ENCODE measurements at places on chromosomes 12 and 14.
A peak's percentile ranks its signal among the peaks of the same experiment; 100 is the strongest.

GRCh38 chr12:75712223-75712622 is 200.8 kb upstream of the KRR1 start:
- peak; percentile 88 for DNase-seq

DNA sequence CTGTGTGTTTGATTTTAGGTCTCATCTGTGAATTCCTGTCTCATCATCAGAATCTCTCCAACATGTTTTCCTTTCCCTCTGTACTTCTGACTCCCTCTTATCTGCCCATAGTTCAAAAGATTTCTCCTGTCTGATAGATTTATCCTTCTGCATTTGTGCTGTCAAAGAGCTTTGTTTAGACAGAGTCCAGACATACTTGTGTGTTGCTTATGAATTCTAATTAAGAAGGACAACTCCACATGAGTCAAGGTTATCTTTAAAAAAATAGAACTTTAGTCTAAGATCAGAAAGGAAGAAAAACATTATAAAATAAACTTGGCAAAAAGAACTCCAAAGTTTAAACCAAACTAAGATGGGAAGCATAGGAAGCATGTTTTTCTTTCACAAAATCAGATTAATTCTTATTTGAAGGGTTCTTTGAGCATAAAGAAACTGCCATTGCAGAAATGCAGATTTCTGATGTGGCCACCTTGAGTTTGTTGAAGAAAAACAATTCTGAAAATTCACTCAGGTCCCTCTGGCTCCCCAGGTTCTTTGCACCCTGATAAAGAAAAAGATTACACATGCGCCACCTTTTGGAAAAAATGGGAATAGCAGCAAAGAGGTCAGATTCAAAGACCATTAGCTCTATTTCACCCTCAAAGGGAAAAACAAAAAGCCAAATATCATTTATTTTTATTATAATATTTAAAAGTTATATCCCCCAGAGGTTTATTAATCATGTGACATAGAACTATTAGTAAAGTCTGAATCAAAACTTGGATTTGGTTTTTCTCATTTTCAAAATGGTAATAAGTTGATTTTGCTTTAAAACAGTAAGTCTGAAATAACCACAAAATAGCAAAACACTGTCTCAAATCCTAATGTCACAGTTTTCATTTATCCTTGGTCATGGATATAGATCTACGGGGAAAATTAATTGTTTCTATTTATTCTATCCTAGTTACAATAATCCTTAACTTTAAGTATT is 143.7 kb upstream of the DCN start:
- DNase-seq = peak; percentile 67

DNA sequence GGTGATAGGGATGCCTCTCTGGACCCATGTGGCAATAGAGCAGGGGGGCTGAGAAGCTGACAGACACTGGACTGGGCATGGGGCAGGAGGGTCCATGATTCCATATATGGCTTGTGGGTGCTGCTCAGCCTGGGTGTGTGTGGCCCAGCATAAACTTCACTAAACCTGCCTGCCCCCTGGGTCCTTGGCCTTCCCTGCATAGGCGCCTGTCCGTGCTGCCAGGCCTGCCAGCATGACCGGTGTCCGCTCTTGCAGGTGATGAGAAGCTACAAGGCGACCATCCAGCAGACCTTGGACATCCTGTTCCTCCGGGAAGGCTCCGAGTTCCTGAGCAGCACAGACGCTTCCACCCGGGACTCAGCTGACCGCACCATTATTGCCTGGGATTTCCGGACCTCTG is 61.6 kb downstream of the BEGAIN start:
- no peak for DNase-seq

- DNase-seq = peak; percentile 54
These were observed 15.2 kb downstream of the PPFIBP1 start for GRCh38 chr12:27539191-27539631.

- DNase-seq = no peak
These were observed 34.1 kb downstream of the CYP46A1 start for GRCh38 chr14:99718031-99718810.

GRCh38 chr12:19021240-19021639 is 108.3 kb upstream of the PLEKHA5 start:
- no peak for DNase-seq

DNA sequence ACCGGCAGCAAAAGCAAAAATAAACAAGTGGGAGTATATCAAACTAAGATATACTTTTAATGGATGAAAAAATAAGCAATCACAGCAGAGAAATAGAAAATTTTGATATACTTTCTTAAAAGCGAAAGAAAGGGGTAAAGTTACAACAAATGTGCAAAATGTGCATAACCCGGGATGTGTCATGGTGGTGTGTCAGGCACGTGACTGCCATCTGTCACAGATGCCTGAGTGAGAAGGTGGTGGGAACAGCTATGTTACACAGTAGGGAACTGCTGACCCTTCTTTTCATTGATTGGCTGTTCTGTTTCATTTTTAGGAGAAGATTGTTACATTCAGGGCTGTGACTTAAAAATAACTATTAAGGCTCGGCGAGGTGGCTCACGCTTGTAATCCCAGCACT is 168.1 kb upstream of the PELI2 start:
- no peak for DNase-seq

- no peak for DNase-seq
These were observed 72.8 kb downstream of the C12orf42 start for GRCh38 chr12:103422746-103423515.

- no peak for DNase-seq
These were observed 2.3 kb upstream of the LUM start for GRCh38 chr12:91113621-91114020.

GRCh38 chr12:121364683-121365121 is 12.5 kb upstream of the ANAPC5 start:
- DNase-seq = peak; percentile 96

GRCh38 chr12:112964915-112965314 is 13.4 kb upstream of the OAS2 start:
- no peak for DNase-seq

- DNase-seq = no peak
These were observed 454.3 kb upstream of the LMO3 start for GRCh38 chr12:17060260-17060659.

DNA sequence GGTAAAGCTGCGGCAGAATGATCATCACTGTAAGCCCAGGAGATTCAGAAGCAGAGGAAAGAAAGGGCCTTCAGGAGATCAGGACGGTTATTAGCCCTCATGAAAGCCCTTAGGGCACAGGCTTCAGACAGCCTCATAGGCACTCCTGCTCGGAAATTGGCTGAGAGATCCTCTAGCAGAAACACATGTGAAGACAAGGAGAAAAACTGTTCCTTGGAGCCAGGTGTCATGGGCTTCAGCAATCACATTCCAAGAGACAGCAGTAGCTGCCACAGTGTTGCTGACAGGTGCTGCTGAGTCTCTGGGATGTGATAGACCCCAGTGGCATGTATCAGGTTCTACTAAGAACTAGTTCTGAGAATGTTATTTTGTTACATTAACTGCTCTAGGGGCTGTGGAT is 88.8 kb upstream of the DYRK2 start:
- DNase-seq = no peak

DNA sequence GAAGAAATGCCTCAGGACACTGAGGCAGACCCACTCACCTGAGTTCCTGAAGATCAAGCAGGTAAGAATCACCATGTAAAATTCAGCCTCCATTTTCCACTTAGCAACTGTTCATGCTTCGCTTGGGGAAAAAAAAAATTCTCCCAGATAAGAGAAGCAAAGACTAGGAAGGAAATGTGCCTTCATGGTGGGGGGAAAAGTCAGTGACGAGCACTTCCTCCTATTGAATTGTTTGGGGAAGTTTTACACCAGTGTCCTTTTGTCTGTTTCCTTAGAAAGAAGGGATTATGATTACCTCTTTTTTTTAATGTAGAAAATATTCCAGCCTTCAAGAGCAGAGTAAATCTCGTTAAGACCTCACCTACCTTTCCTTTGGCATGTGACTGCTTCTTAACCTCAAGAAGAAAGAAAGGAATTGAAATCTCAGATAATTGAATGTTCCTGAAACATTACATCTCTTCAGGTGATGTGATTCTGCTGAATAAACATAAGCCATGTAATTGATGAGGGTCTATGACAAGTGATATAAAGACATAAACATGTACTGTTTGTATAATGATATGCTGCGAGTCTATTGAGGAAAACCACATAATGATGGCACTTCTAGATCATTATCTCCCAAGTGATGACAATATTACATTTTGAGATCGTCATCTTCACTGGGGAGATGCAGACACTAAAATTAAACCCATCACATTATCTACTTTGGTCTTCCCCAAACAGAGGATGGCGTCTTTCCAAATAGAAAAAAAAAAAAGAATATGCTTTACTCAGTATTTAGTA is at the start of gene PTPRB:
Gene PTPRB (minus strand): TSS at position 127 of the 783 bp plus-strand sequence. CDS start 34 bp downstream, at position 93.
- DNase-seq = no peak

DNA sequence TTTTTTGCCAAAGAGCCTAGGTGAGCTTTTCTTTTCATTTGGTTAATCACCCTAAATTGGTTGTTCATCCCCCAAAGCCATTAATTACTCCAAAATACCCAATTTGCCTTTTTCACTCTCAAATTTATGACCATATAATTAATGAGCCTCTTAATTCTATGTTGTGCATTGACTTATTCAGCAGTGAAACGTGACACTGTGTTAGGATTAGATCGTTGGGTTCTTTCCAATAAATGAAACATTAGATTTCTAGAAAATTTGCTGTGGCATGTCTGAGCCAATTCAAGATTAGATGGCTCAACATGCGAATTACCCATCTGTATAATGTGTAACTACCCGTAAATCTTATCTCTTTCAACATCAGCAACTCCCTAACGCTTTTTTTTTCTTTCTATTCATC is 273.4 kb downstream of the BMP4 start:
- DNase-seq = no peak

DNA sequence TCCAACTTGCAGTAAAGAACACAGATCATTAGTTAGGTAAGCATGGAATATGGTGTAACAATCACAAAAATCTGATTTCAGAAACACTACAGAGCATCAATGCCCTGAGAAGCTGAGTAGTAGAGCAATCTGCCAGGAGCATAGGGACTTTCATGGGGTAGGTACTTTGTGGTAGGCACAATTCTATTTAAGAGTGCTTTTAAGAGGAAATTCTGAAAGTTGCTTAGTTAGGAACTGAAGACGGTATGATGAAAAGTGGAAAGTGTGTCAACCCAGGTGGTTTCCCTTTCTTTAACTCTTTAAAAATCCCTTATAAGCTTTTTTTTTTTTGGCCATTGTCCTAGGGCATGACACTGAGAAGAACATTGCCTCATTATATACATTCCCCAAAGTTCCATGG is 535.7 kb upstream of the FBXO33 start:
- no peak for DNase-seq

All from M059J (cell line).